EL (cell line): ENCODE measurements at places on chromosomes 12 and 14.

DNA sequence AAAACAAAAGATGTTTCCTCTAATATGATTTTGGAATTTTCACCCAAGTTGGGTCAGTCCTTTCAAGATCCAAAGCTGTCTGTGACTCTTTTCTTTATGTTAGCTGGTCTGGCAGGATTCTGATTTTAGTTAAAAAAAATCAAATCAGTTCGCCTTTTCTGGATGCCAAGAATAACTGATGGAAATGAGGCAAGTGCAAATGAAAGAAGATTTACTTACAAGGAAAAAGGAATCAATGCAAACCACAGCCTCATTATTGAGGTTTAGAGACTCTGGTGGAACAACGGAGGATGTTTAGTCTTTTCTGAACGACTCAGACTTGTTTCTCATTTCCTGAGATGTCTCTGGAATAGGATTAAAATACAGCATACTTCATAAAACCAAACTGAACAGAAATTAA lies 117.0 kb upstream of the DYRK2 start:
- DNase-seq: no peak

DNA sequence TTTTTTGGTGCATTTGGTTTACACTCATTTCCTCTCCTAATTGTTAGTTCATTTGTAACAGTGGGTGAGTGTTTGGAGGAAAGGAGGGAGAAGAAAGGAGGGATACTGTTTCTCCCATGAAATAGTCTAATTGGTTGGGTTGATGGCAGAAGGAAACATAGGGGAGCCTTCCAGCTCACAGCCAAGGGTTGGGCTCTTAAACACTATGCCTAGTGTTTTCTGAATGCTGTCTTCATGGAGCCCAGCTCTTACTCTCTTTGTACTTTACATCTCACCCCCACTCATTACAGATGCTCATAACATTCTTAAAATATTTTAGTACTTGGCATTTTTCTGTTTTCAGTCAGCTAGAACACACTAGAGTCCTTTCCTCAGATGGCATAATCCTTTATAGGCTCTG lies 38.2 kb downstream of the BAZ2A start:
- peak; percentile 48 for DNase-seq

DNA sequence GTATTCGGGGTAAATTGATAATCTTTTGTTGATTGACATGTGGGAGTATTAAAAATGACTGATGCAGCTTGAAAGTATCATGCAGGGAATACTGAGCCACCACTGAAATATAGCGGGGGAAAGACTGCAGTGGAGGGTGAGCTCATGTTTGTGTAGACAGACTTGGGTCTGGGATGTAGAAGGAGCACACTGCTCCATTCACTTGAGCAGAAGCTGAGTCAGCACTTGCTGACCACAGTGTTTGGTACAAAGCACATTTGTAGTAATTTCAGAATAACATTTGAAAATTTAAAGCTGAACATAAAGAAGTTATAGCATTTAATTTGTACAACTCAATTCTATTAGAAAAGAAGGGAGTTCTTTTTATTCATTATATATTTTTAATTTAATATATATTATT lies 304.3 kb upstream of the PRICKLE1 start:
- DNase-seq: no peak

DNA sequence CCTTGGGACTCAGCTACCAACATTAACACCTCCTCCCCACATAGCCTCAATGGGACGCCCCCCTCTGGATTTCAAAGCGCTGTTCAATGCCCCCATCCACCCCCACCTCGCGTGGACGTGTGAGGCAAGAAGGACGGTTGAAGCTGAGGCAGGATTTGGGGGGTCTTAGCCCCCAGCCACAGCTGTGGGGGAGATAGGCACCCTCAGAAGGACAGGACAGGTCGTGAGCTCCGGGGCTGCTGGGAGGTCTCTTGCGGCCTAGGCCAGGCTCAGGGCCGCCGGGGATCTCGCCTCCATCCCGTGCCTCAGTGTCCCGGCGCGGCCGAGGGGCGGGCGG lies 8.3 kb upstream of the SP7 start:
- DNase-seq: no peak

GRCh38 chr12:96085475-96085874 lies 50.1 kb upstream of the LTA4H start:
- DNase-seq: no peak

- no peak for DNase-seq
Measured at GRCh38 chr12:113620437-113620976, 148.8 kb upstream of the LHX5 start.

GRCh38 chr14:23080474-23080873 lies 14.5 kb downstream of the ACIN1 start:
- no peak for DNase-seq

- no peak for DNase-seq
Measured at GRCh38 chr14:77198561-77198960, 17.0 kb downstream of the TMEM63C start.

DNA sequence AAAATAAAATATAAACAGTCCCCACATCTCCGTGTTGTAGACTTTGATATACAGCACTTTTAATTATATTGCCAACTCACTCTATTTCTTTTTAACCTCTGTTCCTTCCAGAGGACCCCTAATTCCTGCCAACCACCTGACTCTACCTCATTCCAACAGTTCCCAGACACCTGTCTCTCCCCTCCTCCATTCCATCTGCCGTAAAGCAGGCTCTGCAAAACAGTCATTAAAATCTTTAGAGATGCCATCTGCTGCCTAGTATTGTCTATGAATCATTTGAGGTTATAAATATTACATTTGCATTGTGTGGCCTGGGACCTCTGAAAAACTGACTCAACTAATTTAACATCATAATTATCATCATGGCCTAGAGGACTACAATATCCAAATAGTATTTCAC lies 148.8 kb upstream of the DCN start:
- no peak for DNase-seq

GRCh38 chr12:11580125-11580751 lies 69.2 kb upstream of the ETV6 start:
- DNase-seq: peak; percentile 96

DNA sequence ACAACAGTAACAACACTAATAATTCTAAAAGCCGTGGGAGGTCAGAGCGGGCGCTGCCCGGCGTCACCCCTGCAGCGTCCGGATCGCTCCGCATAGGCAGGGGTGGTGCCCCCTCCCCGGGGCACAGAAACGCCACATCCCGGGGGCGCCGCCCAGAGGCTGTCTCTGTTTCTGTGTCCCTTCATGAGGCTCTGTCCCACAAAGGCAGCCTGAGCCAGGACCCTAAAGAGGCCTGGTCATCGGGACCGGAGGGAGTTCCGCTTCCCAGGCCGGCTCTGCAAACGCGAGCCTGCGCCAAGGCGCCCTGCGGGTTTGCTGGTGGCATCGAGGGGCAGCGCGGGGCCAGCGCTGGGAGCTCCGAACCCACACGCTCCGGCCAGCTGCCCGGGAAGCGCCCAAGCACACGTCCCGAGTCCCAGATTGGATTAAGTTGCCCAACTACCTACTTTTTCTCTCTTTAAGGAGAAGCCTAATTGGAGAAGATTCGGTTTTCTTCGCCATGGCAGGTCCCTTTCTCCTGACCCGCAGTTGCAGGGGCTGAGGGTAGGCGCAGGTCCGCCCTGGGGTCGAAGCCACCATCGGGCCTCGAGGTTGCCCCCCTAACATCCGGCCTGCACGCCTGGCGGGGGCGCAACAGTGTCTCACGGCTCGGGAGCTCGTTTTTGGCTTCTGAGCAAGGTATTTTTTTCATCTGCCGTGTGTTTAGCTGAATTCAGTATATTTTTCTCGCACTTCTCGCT lies 421.7 kb downstream of the VRK1 start:
- DNase-seq: no peak

DNA sequence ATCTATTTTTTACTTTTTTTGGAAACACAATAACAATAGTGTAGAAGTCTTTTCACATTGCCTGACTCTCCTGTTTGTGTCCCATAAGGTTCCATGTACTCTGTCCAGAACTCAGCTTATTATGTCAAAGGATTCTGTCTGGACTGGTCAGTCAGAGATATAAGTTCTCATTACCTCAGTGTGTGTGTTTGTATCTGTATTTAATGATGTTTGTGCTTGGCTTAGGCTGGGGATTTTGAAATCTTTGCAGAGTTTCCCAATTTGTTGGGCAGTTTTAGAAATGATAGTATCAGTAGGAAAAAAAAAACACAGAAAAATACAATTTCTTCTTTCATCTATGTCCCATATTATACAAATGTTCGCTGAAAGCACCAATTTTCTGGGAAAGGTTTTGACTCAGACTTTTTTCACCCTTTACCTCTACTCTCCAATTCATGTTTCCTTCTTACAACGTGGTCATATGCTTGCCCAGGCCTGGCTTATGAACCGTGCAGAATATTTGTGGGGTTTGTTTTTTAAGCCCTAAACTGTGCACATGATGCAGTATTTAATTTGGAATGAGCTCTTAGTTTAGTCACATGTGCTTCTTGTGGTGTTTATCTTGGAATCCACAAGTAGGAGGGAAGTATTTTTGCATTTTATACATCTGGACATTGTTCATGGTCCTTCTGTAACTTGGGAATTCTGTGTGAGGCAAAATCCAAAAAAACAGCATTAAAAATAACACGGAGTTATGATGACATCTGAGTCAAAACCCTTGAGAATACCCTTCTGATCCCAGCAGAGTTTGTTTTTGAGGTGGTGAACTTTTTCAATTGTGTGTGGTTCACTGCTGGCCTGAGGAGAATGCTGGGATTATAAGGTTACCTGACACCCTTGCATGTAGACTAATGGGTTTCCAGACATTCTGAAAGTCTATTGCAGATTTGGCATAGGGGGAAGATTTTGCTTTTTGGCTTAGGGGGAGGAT lies 121.2 kb downstream of the RAD51B start:
- DNase-seq: peak; percentile 66

DNA sequence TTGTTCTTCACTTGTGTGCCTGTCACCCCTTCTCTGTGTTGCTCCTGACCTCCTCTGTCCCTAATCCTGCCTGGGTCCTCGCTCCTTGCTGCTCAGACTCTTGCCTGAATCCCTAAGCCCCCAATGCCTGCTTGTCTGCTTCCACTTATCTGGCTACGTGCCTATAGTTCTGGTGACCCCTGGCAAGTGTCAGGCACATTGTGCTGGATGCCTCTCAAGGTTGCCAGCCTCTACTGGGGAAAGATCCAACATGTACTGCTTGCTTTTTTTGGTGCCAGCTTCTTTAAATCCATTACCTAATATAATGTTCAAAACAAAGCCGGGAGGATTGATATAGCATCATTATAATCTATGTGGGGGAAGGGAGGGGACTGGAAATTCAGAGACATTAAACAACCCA lies 448.0 kb upstream of the CCDC196 start:
- DNase-seq: no peak

- no peak for DNase-seq
Measured at GRCh38 chr14:105153739-105154475, 14.7 kb downstream of the JAG2 start.

DNA sequence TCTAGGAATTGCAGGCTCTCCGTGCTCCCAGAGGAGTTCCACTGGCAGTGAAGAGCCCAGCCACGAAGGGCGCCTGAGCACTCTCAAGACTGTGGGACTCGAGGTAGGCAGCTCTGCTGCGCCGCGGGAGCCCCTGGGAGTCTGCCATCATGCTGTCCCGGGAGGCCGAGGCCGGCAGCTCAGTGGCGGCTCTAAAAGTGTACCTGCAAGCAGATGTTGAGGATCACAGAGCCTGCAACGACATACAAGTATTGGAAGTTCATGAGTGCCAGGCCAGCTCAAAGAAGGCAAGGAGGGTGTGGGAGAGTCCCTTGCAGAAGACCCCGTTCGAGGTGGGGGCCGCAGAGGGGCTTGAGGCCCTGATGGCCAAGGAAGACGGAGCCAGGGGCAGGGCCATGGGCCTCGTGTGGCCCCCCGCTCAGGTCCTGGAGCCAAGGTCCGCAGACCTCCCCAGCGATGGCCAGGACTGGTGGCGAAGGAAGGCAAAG lies 62.7 kb downstream of the MUCL1 start:
- DNase-seq: no peak

DNA sequence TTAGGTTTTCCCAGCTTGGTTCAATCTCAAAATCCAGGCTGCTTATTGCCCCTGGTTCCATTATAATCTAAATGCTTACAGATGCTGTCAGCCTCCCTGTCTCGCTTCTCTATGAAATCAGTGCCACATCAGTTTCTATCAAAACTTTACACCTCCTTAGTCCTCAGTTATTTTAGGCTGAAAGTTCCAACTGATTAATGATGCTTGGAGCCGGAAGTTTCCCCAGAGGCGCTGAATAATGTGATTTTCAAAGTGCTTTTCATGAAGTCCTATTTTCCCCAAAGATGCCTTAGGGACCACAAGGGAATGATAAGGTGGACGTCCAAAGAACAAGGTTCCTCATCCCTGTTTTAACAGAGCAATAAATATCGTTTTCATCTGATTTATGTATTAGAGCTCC lies 262.4 kb upstream of the RMST start:
- DNase-seq: no peak

DNA sequence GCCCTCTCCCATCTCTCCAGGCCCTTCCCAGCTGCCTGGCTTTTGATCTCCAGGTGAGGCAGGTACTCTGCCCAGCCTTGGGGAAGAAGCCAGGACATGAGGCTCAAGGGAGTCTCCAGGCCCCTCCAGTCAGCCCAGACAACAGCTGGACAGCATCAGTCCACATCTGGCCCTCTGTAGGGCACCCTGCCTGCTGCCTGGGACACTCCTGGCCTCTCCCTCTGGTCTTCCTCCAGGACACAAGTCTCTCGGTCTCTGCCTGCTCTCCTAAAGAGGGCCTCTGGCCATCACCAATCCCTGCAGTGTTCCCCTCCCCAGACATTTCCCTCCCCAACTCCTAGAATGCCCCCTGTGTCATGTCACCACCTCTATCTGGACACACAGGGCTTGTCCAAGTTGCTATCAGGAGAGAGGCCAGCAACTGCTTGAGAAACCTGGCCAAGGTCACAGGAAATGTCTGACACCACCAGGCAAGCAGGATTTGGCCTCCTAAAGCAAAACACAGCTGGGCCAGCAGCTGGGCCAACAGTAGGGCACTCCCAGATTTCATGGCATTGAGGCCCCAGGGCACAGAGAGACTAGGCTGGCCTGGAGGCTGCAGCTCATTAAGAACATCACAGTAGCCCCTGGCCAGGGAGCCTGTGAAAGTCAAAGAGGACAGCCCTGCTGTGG lies 29.0 kb downstream of the LTBP2 start:
- peak; percentile 57 for DNase-seq

DNA sequence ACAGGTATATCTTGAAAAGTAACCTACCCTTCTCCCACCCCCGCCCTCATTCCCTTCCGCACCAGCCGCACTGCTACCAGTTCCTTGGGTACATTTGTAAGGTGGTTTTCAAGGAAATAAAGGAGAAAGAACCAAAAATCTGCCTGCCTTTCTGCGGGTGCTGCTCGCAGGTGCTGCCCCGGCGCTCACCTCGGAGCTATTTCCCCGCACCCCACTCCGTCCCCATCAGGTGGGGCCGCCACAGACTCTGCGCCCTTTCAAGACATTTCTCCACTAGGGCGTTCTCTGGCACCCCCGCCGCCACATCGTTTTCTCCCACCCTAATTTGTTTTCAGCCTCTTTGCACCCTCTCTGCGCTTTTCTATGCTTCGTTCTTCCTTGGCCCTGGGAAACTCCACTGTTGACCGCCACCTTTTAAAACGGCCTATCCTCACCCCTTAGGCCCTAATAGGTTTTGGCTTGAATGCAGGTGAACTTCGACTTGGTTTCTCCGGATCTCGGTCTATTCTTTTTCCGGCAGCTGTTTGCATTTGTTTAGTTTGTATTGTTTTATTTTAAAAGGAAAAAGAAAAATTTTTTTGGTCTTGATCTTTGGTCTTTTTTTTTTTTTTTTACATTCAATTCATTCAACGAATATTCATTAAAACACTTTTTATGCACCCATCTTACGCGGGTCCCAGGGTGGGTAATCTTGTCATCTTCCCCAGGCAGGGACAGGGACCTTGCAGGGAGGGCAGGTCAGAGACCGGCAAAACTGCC lies 3.0 kb downstream of the VSX2 start:
- DNase-seq: no peak
